ENCODE measurements at places on chromosomes 7 and 10.

DNA sequence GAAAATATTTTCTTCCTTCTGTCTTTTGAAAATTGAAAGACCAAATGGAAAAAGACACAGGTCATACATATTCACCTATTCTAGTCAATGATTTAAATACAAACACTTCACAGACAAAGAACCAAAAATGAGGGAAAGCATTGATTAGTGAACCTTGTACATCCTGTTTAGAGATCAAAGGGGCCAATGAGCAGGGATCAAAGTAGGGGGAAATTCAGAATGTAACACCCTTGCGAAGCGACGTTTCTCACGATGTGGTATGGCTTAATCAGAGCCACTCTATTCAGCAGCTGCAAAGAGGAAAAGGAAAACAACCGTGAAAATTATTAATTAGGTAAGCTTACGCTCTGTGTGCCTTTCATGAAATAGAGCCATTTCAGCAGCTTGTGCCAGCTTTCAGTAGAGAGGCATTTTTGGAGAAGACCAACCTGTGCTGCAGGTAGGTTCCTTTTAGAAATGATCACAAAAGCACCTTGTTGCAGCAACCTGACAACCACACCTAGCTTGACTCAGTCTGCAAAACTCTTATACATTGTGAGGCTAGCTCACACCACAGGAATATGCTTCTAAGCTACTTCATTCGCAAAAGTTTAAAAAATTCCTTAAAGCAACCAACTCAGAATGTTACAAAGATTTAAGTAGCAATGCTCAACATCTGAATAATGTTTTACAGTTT, 78.0 kb downstream of the DKK1 start:
- no peak for ATAC-seq

GRCh38 chr10:79442171-79443040, 3.0 kb downstream of the ZCCHC24 start:
- no peak for ATAC-seq

GRCh38 chr10:78563314-78563713, 505.5 kb upstream of the ZMIZ1 start:
- ATAC-seq = peak; percentile 18

DNA sequence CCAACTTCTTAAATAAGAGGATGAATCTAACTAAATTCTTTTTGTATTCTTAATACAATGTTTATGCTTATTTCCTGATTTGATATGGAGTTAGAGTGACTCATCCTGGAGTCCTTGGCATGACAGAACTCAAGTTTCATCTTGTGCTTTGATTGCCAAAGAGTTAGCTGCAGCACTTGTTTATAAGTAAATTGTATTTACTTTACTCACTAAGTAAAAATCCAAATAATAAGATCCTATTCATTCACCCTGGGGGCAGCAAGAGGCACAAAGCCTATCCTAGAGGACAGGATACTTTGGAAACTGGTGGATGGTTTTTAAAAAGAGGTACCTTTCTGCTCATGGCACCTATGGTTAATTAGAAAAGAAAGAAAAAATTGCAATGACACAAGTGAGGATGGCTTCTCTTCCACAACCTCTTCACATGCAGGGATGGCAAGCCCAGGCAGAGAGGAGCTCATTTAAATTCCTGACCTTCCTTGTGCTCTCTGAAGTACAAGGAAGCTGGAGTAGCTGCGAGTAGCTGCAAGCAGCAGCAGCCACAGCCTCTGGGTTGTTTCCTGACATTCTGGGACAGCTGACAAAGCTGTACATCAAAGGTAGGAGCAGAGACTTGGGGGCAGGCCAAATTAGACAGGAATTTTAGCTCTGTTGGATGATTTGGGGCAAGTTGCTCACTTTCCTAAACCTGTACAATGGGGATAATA, 28.5 kb upstream of the CROT start:
- no peak for ATAC-seq

DNA sequence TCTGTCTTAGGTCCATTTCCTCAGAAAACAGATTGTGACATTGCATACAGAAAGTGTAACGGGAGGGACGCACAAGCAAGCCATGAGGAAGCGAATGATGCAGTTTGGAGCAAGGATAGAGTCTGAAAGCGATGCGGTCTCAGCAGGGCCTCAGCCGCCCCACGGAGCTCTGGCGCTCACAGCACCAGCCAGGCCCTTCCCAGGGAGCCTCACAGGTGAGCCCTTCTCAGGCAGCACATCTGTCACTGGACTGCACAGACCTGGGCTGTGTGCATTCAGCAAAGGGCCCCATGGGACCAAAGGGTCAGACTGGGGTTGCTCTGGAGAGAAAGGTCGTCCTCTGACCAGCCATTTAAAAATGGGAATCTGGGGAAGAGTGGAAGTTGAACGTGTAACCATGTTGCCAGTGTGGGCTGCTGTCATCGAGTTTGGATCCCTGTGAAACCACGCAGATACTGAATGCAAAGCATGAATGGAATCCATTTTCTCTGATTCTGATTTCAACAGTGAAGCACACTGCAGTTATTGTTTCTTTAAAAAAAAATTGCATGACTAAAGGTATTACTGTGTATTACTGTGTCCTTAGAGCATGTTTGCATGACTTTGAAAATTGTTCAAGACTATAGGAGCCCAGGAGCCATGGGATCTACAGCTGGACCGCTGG, 350.0 kb upstream of the AKR1E2 start:
- ATAC-seq = no peak

DNA sequence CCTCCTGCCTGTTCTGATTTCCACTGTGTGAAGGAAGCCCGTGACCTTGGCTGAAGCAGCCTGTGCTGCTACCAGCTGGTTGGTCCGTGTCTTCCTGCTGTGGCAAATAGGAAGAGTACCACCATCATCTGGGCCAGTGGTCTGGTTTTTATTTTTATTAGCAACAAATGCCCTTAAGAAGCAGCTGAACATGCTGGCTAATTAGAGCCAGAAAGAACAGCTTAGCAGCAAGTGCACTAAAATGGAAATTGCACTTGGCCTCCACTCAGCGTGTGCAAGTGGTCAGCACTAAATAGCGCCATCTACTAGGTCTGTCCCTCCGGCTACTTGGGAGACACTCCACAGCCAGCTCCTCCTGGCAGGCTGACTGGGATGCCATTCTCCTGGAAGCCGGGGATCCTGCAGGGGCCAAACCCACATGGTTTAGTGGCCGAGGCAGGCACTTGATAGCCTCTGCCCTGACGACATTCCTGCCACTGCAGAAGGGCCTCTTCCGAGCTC, 690.3 kb upstream of the FOXK1 start:
- no peak for ATAC-seq

Measured in gastroesophageal sphincter (tissue), 4 donors.